ENCODE measurements at places on chromosomes 2 and 18. TPM values are rescaled to one million over a fixed set of nuclear protein-coding genes. Genes with fewer than 3 reads are reported as not detected.

The LONRF2 gene
- total RNA-seq = not detected

The EGR4 gene
- total RNA-seq = not detected

The SIX3 gene
- not detected for total RNA-seq

The TNFRSF11A gene
- total RNA-seq = 0.68 TPM

The SERPINB10 gene
- not detected for total RNA-seq

The FAM98A gene
- 45.9 TPM for total RNA-seq

The NAT8 gene
- not detected for total RNA-seq

The ASXL3 gene
- total RNA-seq = 1.8 TPM

The DOK1 gene
- total RNA-seq = 21.3 TPM
